ENCODE measurements at places on chromosomes 2 and 18.

GRCh38 chr18:61917818-61918217 is 25.0 kb upstream of the RNF152 start:
- DNase-seq = no peak

- DNase-seq = no peak
These were observed 10.4 kb downstream of the COLEC11 start for GRCh38 chr2:3604991-3605961.

DNA sequence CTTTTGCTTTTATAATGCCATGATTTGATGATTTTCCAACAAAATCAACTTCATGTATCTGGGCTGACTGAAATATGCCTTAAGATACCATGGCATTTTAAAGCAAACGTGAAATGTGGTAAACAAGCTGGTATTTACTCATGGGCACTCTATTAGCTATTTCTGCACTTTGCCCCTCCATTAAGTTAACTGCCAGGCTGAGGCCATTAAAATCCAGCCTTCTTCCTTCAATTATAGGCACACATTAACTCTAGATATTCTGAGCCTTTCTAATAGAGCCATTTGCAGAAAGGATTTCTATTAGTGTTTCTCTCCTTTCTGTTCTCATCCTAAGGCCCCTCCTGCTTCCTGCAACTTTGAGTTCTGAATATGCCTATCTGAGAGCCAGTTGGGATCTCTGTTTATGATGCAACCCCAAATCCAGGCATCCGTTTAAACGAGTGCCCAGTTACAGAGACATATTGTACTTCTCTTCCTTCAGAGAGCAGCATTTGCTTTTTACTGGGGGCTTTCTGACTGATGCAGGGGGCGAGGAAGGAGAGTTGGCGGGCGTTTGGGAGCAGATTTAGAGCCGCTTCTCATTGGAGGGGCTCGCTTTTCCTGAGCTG is 1.6 kb upstream of the KCNJ3 start:
- DNase-seq = no peak

DNA sequence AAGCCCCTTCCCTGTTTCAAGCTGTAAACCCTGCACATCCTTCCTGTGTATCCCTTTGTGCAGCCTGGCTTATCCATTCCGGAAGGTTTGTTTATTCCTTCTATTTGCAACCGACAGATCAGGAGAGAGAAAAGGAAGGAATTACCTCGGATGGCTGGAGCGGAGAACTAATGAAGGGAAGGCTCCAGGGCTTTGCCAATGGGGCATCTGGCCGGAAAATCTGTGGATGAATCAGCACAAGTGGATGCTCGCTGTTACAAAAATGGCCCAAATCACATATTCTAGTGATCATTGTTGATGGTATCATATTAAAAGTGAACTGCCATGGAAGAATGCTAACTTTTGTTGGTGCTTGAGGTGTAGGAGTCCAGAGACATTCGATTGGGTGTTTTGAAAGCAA is 97.1 kb downstream of the AQP4 start:
- DNase-seq = no peak

DNA sequence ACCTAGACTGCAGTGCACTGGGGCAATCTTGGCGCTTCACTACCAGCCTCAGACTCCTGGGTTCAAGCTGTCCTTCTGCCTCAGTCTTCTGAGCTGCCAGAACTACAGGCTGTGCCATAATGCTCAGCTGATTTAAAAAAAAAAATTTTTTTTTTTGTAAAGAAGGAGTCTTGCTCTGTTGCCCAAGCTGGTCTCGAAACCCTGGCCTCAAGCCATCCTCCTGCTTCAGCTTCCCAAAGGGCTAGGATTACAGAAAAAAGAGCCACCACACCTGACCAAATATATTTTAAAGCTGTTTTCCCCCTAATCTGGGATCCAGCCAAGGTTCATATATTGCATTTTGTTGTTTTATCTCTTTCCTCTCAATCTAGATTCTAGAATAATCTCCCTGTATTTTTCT is 82.2 kb downstream of the RAB31 start:
- no peak for DNase-seq

DNA sequence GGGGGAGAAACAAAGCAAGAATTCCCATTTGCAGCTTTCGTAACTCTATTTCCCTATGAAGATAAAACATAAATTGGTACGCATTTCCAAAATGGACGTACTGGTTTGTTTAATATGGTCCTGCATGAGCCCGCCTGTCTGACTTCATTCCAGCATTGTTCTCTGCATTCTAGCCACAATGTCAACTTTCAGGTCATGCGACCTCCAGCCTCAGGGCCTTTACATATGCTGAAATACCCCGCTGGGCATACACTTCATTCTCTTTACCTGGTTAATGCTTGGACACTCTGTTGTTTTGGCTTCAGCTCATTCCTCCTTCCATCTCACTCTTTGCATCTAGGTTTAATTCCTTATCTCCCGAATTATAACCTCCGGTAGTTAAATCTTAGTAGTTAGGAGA is 103.7 kb upstream of the DNMT3A start:
- no peak for DNase-seq

- DNase-seq = no peak
These were observed 201.5 kb downstream of the RNF144A start for GRCh38 chr2:7118606-7119131.

GRCh38 chr2:85390941-85391669 is 19.1 kb downstream of the CAPG start:
- DNase-seq = no peak

DNA sequence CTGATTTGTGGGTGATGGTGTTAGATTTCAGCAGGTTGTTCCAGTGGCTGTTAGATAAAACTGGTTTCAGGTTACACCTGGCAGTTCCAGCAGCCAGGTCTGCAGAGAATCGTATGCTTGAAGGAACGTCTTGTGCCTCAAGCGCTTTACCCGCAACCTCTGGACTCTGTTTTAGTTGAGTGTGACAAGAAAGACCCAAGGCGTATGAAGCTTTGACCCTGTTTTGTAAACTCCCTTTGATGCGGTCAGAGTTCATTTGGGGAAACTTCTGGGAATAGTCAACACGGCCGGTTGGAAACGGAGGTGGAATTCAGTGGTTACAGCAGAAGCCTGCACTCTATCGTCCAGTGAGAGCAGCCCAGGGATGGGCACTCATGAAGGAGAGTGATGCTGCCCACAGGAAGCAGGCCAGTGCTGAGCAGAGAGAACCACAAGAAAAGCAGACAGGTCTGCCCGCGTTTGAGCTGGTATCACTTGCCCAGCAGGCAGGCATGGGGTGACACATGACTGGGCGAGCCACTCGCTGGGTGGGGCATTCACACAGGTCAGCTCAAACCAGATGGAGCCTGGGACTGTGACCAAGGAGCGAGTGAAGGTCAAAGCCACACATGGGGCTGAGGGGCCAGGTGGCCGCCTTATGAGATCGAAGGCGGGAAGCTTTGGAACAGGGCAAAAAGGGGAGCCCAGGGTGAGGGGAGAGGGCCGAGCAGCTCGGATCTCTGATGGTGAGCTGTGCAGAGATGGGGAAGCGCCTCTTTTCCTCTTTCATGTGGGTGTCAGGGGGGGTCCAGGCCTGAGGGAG is 99.6 kb upstream of the MBOAT2 start:
- DNase-seq = no peak
